ENCODE measurements at places on chromosomes 5 and 9. TPM values are rescaled to one million over a fixed set of nuclear protein-coding genes. Genes with fewer than 3 reads are reported as not detected.

The PBX3 gene
- total RNA-seq = 15.8 TPM

The N4BP3 gene
- total RNA-seq = 3.7 TPM

The SPAAR gene
- total RNA-seq = not detected

The UGT3A1 gene
- total RNA-seq = not detected

The SLC27A6 gene
- not detected for total RNA-seq

DNA sequence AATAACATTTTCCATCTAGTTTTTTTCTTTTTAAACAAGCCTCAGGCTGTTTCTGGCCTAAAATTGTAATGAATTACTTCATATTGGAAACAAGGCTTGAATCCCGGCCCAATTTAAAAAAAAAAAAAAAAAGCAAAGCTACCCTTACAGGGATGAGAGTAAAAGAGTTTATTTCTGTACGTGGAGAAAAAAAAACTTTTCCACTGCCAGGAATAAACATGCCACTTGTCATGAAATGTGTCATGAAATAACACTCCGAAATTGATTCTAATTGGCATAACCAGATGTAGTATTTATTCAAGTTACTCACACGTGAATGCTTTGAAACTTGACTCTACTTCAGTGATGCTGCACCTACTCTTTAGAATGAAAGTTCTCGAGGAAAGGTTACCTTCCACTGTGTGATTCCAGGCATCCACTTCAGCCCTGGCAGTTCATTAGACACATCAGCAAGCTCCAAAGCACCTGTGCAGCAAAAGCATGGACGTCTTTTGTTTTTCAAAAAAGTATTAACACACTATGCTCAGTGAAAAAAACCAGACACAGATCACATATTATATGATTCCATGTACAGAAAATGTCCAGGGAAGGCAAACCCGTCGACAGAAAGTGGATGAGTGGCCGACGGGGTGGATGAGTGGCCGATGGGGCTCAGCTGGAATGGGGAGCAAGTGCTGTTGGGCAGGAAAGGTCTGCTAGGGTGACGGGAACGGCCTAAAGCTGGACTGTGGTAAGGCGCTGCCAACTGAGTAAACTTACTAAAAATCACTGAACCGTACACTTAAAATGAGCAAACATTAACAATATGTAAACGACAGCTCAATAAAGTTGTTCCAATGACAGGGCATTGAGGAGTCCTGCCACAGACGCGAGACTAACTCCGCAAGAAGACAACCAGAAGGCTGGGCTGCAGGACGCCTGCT is 21.2 kb downstream of the NSUN2 start:
- no peak for ATAC-seq

DNA sequence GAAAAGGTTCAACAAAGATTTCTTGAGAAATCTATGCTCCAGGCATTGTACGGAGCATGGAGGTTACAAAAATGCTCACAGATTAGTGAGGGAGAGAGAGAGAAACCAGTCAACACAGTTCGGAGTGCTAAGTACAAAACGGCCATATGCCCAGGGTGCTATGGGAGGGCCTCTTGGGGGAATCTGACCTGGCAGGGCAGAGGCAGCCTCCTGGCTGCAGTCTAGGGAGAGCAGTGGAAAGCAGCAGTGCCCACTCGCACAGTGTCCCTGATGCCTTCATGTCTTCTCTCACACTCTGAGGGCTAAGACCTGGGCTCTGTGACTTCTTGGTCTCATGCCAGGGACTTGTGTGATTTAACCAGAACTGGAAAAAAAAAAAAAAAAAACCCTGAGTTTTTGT is 29.8 kb upstream of the SMC5 start:
- no peak for ATAC-seq

DNA sequence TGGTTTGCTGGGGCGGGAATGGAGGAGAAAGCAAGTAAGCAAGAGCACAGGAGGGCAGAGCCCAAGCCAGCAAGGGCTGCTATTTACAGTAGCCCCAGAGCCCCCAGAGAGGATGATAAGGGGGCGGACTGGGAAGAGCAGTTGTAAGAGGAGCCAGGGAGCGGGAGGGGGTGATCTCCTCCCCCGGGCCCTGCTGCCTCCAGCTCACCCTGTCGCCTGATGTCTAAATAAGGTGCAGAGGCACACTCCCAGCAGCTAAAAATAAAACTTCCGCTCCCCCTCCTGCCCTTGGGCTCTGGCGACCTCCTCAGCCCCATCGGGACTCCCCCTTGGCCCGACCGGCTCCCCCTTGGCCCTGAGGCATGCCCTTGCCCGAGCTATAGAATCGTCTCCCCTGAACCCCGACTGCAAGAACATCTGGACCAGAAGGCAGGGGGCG is 14.4 kb upstream of the CCDC69 start:
- no peak for ATAC-seq

- no peak for ATAC-seq
These were observed 145.9 kb upstream of the IRX2 start for GRCh38 chr5:2897276-2897961.

GRCh38 chr5:119752921-119753886 is 123.8 kb downstream of the FAM170A start:
- ATAC-seq = no peak

- no peak for ATAC-seq
These were observed 111.3 kb downstream of the EGFLAM start for GRCh38 chr5:38369692-38370091.

Measured in activated T-helper 17 cell treated with anti-CD3 and anti-CD28 coated beads, Interleukin-2, amount 50 U/mL, for 72 hours (primary cell).